ENCODE measurements at places on chromosomes 12 and 14.

DNA sequence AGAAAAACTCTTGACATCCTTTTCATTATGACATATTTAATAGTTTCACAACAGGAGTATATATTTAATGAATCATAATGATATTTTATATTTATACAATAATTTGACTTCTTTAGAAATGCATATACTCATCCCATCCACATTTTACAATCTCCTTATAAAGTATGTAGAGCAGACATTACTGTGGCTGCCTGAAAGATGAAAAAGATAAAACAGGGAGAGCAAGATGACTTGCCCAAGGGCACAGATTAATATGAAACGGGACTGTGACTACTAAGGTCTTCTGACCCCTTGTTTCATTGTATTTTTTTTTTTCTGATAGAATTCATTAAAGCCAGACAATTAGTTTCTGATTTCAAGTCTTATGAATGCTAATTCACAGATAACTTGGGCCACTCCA, 293.6 kb downstream of the SOX5 start:
- DNase-seq: no peak

DNA sequence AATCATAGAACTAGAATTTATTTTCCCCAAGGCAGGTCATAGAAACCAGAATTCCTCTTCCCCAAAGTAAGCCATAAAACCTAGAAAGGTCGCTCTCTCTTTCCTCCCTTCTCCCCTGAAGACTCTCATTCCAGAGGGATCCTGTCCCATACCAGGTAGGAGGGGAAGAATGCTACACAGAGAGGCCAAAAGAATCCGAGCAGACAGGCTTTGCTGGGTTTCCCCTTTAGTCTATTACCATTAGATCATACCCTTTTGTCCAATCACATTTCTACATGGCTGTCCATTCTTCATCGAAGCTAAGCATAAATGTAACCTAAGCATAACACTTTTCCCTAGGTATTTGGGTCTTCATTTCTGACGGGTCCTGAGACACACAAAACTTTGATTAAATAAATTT, 204.5 kb downstream of the SPTSSA start:
- no peak for DNase-seq

GRCh38 chr12:14366209-14367039, 942 bp downstream of the ATF7IP start:
- DNase-seq: no peak

- no peak for DNase-seq
Measured at GRCh38 chr14:36054353-36055051, 122.0 kb downstream of the PTCSC3 start.

DNA sequence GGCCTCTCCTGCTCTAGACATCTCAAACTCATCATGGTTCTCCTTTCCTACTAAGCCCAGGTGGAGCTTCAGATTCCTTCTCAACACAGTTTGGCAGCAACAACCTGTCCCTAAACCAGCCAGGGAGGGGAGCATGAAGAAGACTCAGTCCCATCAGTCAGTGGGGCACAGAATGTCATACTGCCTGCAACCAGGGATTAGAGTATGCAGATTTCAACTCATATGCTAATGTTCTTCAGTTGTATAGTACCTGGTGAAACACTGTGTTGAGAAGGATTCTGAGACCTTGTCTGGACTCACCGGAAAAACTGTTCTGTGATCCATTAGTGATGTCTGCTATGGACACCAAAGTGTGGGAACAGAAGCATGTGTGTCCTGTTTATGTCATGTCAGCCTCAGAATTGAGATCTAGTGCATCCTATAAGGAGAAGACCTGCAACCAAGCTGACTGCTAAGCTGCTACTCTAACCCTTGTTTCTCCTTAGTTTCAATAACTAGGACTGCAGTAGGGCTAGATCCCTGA, 43.6 kb downstream of the TRPV4 start:
- no peak for DNase-seq

- no peak for DNase-seq
Measured at GRCh38 chr14:64953661-64954060, 11.1 kb upstream of the GPX2 start.

GRCh38 chr12:103769240-103769945, 71.6 kb downstream of the NT5DC3 start:
- DNase-seq: no peak

- peak; percentile 66 for DNase-seq
Measured at GRCh38 chr12:50220363-50220995, 53.3 kb upstream of the CERS5 start.

DNA sequence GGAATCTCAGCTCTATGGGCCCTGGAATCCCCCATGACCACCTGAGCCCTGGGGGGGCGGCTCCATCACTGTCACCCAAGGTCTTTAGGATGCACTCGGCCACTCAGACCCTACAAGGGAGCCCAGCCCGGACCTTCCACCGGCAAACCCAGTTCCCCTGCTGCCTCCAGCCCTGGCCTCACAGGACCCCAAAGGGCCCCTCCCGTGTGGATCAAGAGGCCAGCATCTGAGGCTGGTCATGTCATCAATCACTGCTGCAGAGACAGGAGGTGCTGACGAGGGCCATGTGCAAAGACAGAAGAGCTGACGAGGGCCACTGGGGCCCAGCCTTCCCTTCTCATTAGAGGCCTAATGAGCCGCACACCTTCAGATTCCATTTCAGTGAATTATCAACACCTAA, 39.0 kb upstream of the SFSWAP start:
- no peak for DNase-seq

DNA sequence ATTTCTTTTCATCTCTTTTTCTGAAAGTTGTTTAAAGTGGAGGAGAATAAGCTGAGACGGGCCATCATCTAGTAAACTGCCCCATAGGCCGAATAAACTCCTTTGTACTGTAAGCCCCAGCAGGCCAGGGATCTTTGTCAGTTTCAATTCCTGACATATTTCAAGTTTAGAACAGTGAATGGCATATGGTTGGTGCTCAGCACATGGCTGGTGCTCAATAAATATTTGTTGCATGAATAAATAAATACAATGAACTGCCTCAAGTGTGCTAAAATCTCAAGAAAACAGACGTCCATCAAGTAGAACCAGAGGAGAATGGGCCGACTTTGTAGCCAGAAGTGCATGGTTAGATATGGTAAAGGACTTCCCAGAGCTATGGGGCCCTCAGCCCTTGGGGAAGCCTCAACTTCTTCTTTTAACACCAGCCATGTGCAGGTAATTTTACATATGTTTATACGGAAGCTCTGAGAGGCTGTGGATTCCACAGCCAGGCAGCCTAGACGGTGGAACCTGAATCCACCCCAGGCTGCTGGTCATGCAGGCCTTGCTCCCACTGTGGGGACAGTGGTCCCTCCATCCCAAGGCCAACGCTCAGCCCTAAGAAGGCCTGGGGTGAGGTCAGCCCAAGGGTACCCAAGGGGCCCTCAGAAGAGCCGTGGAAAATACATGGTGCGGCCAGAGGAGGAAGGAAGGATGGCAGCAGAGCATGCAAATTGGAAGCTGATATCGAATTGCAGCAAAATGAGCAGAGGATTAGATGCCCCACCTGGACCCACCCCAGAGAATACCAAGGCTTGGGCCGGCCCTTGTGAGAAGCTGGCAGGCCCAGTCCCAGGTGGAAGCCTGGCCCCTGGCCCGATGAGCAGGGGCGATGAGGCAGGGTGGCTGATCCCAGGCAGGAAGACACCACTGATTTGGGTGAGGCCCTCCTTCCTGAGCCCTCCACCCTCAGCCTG, 8.7 kb upstream of the AQP2 start:
- DNase-seq: no peak

- no peak for DNase-seq
Measured at GRCh38 chr12:15528666-15529065, 206.4 kb downstream of the PTPRO start.

- DNase-seq: peak; percentile 43
Measured at GRCh38 chr12:63845726-63846125, 1.2 kb downstream of the SRGAP1 start.

DNA sequence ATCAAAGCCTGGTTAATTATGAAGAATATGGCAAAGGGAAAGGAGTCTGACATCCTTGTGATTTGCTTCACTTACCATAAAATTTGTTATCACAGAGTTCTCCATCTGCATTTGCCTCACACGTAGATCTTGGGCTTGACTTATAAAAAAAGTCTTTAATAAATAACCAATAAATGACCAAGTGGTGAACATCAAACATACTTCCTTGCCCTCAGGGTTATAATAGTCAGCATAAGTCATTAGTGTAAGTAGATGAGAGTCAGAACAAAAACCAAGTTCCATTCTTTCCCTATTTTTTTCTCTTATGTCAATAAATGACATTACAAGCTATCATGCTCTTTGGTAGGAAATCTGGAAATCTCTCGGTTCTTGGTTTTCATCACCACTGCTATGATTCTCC, 635.4 kb upstream of the ATXN7L3B start:
- DNase-seq: no peak

DNA sequence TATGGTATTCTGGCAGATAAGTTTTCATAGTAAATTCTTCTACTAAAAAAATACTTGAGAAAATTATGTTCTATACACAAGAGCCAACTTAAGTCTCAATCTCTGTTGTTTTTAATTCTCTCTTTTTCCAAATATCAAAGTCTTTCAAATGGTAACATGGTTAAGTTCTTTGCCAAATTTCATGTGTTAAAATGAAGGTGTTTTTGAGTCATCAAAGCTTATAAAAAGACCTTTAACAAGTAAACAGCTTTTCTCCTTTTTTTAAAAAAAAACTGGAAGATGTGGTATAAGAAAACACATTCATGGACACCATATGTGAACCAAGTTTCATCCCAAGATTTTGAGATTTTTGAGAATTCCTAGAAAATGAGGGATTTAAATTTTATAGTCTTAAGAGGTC, 111.3 kb downstream of the FOXG1 start:
- DNase-seq: no peak

GRCh38 chr12:24743941-24744793, 204.7 kb downstream of the BCAT1 start:
- no peak for DNase-seq

GRCh38 chr14:68442828-68443629, 349.8 kb downstream of the ZFP36L1 start:
- peak; percentile 91 for DNase-seq

DNA sequence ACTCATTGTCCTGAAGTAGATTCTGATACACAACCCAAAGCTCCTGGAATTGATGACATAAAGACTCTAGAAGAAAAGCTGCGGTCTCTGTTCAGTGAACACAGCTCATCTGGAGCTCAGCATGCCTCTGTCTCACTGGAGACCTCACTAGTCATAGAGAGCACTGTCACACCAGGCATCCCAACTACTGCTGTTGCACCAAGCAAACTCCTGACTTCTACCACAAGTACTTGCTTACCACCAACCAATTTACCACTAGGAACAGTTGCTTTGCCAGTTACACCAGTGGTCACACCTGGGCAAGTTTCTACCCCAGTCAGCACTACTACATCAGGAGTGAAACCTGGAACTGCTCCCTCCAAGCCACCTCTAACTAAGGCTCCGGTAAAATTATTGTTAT, 63.8 kb downstream of the RAD52 start:
- no peak for DNase-seq

GRCh38 chr12:121279507-121279915, 17.0 kb downstream of the CAMKK2 start:
- DNase-seq: no peak

GRCh38 chr12:45944771-45945170, 45.6 kb downstream of the SCAF11 start:
- DNase-seq: no peak

- DNase-seq: no peak
Measured at GRCh38 chr12:32146074-32146873, 39.6 kb downstream of the BICD1 start.

DNA sequence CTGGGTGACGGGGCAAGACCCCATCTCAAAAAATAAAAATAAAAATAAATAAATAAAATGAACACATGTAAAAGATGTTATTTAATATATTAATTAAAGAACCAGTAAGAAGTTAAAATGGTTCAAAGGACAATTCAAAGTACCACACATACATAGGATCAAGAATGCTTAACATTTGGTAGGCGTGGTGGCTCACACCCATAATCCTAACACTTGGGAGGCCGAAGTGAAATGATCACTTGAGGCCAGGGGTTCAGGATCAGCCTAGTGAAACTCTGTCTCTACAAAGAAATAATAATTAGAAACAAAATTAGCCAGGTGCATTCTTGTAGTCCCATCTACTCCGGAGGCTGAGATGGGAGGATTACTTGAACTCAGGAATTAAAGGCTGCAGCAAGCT, 53.3 kb downstream of the SPATS2 start:
- DNase-seq: no peak

DNA sequence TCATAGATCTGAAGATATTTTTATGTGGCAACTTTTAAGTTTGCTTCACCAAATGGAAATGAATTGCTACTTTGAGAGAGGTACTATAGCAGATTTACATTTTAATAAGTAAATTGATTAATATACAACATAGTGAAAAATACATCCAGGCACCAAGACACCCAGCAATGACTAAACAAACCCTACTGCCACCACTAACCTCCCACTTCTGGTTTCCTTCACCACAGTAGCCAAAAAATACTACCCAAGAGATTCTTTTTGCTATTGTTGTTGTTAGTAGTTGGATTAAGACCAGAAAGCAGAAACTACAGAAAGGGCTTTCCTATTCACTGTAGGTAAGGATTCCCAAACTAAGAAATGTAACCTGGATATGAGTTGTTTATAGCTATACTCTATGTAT, 54.1 kb downstream of the COCH start:
- no peak for DNase-seq

DNA sequence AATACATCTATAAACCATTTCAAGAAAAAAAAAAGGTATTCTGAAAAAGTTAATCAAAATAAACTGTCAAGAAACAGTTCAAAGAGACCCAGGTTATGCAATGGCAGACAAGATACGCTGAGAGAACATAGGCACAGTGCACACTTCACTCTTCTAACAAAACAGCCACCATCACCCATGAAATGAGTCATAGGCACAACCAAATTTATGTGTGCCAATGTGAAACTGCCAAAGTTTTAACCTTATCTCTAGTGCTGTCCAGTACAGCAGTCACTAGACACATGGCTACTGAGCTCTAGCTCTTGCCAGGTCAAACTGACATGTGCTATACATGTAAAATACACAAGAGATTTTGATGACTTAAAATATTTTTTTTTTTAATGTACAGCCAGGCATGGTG, 1.4 kb downstream of the CEP128 start:
- DNase-seq: peak; percentile 43

GRCh38 chr12:11839091-11839641, 189.7 kb downstream of the ETV6 start:
- DNase-seq: peak; percentile 73

DNA sequence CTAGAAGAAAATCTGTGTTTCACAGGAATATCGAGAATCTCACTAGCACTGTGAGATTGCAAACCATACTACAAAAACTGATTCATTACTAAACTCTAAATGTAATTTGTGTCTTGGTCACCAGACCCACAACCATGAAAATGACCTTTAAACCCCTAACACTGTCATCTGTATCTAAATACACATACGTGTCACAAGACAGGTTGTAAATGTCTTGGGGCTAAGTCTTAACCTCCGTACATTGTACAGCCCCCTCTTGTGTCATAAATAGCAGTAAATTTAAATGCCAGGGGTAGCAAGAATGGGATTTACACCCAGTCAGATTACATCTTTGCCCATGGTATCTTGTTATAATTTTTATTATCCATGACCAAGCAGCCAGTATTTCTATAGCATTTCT, 117.3 kb downstream of the GPR135 start:
- no peak for DNase-seq
